ENCODE measurements at places on chromosomes 2 and 18.

DNA sequence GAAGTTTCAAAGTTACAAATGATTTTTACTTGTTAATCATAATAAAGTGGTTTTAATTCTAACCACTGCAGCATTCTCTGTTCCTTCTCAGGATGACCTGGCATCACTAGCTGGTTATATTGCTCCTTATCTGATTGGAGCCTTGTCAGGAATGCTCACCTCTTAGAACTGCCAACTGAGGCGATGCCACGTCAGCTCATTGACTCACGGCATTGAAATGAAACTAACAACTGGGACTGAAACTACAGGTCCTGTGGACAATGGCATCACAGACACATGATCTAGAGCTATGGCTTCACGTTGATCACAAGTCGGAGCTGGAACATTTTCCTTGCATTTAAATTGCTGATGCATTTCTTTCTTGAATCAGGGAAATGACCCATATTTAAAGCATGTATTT, 54.9 kb upstream of the MAP2 start:
- no peak for DNase-seq

GRCh38 chr2:171042253-171042969, 113.4 kb downstream of the GORASP2 start:
- DNase-seq = no peak

- no peak for DNase-seq
Observed at GRCh38 chr2:240301256-240301795, 134.1 kb upstream of the GPC1 start.

DNA sequence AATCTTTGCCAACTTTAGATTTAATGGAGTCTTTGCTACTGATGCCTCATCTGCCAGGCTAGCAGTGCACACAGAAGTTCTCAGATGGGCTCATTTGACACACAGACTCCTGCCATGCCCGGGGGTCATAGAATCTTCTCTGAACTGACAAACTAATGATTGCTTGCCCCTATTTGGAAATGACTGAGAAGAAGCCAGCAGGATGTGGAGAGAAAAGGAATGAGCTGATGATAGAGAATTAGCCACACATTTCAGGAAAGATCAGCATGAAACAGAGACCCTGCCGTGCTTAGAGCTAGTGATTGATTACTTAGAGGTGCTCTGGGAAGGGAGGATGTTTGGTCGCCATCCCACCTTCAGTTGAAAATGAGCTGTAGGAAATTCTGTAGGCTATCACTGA, 178.5 kb downstream of the TPGS2 start:
- DNase-seq = no peak

DNA sequence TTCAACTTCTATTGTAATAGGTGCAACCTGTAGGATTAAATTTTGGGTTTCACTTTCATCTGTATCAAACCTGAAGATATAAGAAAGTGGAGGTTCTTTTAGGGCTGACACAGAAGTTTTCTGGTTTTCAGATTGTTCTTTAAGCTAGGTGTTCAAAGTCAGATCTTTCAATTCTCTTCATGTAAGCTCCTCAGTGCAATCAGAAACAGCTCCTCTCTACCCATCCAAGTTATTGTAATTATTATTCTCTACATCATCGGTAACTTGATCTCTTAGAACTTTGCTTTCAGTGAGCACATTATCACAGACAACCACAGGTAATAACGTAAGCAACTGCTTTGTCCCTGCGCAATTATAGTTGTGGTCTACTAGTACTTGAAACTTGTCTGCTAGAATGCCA, 179.4 kb downstream of the MYCN start:
- no peak for DNase-seq

GRCh38 chr2:27313882-27314645, 5.8 kb upstream of the UCN start:
- no peak for DNase-seq

DNA sequence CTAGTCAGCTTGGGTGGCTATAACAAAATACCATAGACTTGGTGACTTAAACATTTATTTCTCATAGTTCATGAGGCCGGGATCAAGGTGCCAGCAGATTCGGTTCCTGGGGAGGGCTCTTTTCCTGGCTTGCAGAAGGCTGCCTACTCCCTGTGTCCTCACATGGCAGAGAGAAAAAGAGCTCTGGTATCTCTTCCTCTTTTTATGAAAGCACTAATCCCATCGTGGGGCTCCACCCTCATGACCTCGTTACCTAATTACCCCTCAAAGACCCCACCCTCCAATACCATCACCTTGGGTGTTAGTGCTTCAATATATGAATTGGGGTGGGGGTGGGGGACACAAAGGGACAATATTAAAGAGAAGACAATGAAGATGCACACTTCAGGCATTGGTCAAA, 67.1 kb upstream of the CCBE1 start:
- no peak for DNase-seq

DNA sequence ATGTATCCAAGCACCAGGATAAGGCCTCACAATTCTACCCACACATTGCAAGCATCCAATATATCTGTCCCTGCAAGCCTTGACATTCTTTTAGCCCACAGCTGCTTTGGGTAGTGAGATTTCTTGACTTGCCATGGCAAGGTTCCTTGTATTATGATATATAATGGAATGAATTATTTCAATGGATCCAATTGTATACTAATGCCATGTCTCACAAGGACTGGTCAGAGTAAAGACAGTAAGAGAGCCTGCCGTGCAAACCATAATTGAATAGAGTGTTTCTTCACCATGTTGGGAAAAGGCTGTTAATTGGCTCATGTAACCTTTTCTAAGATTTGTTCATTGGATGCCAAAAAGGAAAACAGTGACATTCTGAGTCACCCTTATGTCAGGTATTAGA, 64.3 kb upstream of the RBBP8 start:
- no peak for DNase-seq

- DNase-seq = no peak
Observed at GRCh38 chr2:40027968-40028367, 248.9 kb upstream of the THUMPD2 start.
